ENCODE measurements at places on chromosomes 1 and 21.

DNA sequence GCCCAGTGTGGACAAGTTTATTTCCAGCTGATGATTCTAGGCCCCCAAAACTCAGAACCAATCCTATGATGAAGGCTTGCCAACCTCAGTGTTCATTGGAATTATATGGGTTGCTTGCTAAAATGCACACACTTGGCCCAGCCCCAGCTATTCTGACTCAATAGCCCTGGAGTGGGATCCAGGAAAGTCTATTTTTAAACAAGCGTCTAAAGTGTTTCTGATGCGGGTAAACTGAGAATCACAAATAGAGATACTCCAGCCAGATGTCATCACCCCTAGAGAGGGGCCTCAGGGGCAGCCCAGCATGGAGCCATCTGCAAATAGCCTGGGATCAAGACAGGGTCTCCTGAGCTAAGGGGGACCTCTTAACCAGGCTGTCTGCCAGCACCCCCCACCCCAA, 46.0 kb downstream of the PKP1 start:
- DNase-seq: no peak

DNA sequence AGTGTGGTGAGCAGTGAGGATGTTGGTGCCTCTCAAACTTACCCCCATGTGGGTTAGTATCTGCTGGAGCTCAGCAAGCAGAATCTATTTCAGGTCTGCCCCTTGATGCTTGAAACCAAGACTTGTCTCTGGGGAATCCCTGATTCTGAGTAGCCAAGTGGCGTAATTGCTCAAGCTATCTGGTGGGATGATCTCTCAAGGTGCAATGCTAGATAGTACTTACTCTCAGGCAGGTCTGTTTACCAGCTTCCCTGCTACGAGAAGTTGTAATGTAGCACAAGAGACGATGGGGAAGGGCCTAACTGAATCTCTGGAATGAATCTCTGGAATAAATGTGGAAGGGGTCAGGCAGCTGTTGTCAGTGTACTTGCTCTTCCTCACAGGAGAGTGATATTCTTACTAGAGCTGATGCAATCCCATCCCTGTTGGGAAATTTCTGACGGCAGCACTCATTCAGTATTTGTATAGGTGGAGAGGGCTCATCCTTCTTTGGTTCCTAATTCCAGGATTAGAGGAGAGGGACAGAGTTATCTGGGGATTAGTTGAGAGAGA, 65.4 kb downstream of the MACF1 start:
- DNase-seq: no peak

- no peak for DNase-seq
Observed at GRCh38 chr1:94045465-94046056, 75.4 kb downstream of the ABCA4 start.

DNA sequence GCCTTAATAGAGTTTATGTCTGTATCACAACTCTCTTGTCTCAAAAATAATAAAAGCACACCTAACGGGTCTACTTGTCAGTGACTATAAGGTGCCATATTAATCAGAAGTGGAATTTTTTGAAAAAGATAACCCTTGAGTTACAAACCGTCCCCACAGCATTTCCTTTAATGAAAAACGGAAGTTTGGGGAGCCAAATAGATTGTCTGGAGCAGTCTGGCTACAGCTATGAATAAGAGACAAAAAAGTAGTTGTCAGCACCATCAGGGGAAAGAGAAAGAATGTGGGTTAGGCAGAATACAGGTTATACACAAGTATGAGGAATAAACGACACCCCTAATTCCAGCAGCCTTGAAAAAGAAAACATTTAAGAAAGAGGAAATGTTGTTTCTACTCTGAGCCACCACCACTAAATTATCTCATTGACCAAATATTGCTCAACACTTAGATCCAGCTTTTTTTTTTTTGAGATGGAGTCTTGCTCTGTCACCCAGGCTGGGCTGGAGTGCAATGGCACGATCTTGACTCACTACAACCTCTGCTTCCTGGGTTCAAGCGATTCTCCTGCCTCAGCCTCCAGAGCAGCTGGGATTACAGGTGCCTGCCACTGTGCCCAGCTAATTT, 29.4 kb upstream of the USP24 start:
- DNase-seq: no peak

GRCh38 chr1:29362764-29363163, 126.4 kb downstream of the PTPRU start:
- no peak for DNase-seq

GRCh38 chr1:203671521-203672278, 45.1 kb downstream of the ATP2B4 start:
- no peak for DNase-seq

DNA sequence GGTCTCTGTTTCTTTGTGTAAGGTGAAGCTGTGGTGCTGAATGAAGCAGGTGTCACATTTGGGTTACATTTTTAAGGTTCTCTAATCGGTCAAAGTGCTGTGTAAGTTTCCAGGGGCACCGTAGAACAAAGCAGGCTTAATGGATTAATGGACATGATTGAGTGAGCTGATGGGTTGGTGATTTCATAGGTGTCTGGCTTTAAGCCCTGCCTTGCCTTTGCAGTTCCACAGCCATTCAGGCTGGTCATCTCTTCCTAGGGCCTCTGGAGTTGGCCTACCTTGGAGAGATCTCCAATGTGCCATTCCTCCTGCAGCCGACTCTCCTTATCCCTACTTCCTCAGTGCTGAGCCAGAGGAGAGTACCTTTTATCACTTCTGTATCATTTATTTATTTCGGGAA, 15.2 kb downstream of the GALNT2 start:
- DNase-seq: no peak

- peak; percentile 24 for DNase-seq
Observed at GRCh38 chr1:16204634-16205333, 7.7 kb downstream of the ARHGEF19 start.

DNA sequence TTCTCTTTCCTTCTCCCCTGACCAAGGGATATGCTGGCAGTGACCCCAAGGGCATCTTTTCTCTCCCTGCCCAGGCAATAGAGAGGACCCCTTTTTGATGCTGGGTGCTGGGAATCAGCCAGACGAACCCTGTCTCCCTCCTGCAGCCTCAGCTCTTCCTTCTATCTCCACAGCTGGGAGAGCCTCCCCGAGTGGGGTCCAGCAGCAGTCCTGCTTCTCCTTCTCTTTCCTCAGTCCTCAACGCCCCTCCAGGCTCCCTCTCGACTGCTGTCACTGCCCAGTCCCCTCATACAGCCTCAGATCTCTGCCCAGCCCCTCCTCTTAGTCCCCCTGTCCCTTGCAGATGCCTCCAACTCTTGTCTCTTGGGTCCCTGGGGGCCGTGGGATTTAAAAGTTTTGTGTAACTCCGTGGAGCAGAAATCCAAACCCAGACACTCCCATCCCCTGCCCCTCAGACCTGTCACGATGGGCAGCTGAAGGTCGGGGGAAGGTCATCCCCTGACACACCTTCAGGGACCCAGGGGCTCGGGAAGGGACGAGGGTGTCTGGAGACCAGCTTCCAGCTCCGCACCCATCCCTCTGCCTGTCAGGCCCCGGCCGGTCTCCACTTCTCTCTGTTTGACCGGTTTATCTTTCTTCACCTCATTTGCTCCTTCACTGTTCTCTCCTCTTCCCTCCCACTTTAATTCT, 5.8 kb upstream of the ETV3L start:
- no peak for DNase-seq

DNA sequence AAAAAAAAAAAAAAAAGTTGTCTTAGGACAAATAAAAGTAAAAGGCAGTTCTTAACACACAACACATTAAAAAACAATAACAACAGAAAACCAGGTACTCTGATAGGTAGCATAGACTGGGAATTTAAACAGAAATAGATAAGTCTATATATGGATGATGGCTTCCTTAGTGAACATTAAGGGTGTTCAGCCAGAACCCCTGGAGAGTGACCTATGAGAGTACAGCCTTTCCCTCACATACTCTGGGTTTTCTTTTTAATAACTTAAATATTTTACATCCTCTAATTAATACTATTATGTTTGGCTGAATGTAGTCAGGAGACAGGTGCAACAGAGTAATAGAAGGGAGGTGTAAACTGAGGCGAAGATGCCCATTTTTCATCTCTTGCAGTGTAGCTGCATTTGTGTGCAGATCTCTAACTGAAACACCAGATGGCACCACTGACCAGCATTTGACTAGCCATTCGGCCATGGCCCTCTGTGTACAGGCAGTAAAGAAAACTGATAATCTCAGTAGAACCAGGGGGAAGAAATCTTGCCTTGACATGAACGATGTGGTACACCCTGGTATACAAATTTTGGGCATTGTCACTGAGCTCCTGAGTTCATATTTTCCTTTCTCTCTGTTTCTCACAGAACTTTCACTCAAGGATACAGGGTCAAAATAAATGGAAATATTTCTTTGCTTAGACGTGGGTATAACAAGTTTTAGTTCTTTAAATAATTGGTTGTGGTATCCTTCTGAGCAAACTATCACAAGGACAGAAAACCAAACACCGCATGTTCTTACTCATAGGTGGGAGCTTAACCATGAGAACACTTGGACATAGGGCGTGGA, 7.6 kb downstream of the TTF2 start:
- DNase-seq: no peak

DNA sequence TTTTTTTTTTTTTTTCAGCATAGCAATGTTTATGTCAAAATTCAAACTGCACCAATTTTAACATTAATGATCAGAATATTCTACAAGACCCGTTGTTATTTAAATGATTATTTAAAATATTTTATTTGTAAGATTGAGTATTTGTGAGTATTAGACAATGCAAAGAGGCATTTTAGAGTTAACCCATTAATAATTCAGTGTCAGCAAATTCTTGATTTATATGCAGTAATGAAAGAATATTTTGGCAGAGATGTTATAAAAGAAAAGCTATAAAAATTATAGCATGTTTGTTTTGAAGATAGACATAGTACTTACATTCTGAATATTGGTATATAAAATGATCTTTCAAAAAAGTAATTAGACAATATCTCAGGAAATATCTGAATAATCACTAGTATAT, 269.5 kb upstream of the ZRANB2 start:
- DNase-seq: no peak

GRCh38 chr1:200306944-200307754, 102.7 kb downstream of the ZNF281 start:
- no peak for DNase-seq

DNA sequence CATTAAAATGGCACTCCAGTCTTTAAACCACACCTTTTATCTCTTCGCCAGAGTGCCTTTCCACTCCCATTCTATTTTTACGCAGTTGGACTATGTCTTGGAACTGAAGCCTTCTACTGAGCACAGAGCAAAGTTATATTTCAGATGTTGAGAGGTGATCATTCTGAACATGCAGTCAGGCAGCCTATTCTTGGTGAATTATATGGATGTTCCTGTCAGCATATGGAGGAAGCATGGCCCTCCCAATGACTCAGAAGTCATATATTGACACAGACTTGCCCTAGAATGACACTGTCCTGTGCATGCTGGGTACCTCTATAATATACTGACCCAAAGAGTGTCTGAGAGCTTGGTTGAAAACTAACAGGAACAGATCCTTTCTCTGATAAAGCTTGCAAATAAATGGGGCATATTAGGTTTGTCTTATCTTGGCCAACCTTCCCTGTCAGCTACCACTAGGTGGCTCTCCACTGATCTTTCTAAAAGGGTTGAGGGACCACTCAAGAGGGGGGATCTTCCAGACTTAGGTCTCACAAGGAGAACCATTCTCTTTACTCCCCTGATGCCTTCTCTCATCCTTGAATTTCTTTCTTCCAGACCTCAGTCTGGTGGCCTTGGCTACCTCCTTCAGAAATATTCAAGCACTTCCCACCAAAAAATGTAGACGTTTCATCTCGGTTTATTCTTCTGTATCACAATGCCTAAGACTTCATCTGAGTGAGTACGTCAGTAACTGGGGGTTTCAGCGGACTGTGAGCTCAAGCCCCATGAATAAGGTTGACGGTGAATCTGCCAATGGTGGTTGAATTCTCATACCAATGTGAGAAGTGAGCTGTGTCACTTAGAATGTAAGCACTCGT, 11.8 kb upstream of the ALG14 start:
- DNase-seq: no peak

GRCh38 chr1:114345930-114346479, 165.0 kb downstream of the TRIM33 start:
- DNase-seq: no peak

- no peak for DNase-seq
Observed at GRCh38 chr1:10696977-10697376, 99.5 kb downstream of the CASZ1 start.

DNA sequence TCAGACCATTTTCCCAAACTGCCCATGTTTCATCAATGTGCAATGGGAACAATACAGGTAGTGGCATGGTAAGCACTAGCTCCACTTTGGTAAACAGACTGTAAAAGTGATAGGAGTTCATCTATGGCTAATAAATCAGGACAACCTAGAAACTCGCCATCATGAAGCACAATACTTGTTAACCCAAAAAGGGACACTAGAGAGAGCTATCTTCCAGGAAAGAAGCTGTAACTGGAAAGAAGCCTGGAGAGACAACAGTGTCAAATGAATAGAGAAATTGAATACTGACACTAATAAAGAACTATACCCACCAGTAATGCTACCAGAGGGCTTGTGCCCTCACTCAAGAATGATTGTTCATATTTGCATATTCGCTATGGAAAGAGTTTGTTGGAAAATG, 164.7 kb upstream of the RGS18 start:
- no peak for DNase-seq

DNA sequence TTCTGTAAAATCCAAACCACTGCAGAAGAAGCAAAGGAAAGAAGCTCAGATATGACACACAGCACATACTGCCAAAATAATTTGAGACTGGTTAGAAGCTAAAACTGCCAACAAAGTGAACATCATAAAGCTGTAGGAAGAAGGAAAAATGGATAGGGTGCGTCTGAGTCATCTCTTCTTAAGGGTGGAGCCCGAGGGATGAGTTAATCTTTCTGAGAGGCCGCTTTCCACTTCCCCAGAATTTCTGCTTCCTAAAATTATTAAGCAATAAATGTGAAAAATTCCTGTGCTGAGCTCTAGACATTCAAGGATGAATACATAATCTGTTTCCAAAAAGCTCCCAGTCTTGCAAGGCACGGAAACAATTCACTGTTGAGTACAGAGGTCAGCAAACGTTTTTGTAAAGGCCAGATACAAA, 20.1 kb downstream of the PPT1 start:
- DNase-seq: no peak

DNA sequence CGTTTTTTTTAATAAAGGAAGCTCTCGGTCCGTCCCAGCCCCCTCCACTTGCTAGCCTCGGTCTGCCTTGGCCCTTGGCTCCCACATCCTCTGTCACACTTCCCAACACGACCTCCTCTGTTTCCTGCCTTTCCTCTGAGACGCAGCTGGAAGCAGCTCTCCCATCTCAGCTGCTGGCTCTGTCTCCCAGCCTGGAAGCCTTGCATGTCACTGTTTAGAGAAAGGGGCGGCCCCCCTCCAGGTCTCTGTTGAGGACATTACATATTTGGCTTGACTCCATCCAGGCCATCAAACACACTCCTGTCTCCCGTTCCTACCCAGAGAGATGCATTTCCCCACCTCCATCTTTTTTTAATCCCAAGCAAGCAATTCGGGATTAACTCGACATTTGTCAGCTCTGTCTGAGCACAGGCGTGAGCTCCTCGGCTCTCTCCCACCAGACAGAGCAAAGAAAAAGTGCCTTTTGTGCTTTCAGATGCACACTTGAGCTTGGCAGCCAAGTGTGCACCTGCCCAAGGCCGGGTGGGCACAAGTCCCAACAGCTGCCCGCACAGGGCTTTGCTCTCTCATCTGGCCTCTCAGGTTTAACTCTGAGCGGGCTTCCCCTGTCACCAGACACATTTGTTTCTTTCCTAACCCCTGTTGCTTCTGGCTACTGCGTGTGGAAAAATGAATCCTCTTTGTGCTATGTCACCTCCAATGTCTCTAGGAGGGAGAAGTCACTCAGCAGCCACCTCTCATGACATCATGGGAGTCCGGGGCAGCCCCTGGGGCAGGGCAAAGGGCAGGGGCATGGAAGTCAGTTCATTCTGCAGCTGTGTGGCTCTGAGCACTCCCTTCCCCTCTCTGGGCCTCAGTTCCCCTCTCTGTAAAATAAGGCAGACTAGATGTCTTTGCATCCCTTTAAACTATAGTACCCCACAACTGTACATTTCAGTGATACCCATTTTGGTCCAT, 108.3 kb downstream of the KCND3 start:
- no peak for DNase-seq

All from activated CD4-positive, alpha-beta T cell treated with anti-CD3 and anti-CD28 coated beads for 1 hour (primary cell).